ENCODE measurements at places on chromosomes 11 and 22.

DNA sequence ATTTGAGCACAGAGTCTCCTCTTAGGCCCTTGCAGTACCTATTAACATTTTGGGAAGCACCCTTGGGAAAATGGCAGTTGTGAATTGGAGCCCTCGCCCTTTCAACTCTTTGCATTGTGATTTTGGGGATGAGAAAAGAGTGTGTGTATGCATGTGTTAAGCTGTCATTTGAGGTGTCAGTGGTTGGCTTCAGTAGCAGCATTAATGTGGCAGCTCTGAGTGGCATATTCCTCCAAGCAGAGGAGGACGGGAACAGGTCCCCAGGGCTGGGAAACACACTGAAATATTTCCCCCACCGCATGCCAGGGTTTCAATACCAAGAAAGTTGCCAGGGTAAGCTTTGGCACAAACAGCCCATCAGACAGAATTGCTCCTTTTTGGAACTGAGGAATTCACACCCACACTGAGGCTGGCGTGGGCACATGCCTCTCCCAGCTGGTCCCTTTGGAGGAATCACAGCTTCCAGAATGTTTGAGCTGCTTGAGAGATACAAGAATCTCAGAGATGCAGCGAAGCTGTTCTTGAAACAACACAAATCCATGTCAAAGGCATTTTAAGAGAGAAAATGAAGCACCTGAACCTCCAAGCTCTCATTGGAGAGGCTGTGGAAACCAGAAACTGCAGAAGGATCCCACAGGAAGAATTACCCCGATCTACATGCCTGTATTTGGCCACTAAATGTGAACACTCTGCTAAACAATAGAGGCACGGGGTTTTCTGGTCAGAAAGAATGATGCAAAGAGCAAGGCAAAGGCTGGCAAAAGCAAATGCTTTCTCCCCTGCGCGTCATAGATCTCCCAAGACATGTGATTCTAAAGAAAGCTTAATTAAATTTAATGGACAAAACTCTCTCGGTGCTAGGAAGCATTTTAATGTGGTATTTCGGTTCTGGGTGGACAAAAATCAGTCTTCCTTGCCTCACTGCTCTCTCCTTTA lies 67.2 kb upstream of the RCN1 start:
- no peak for DNase-seq

DNA sequence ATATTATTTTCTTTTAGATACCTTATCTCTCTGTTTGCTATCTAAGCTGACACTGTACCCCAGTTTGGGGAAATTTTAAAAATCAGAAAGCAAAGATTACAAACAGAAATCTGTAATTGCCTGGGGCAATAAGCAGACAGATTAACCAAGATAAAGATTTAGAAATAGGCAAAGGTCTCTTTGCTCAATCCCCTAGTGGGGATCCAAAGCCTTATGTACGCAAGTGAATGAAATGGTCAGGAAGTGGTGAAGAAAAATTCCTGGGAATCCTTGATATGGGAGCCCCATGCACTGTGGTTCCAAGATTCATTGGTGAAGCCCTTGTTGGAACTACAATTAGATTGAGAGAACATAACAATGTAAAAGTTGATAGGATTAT lies 139.5 kb upstream of the GUCY1A2 start:
- DNase-seq = no peak

GRCh38 chr11:72643547-72643946 lies 30.7 kb downstream of the PDE2A start:
- DNase-seq = no peak

GRCh38 chr22:33209930-33210784 lies 152.0 kb upstream of the SYN3 start:
- peak; percentile 21 for DNase-seq

- no peak for DNase-seq
Measured at GRCh38 chr11:85299258-85299942, 327.7 kb downstream of the DLG2 start.

GRCh38 chr11:85813721-85814120 lies 2.8 kb upstream of the SYTL2 start:
- DNase-seq = no peak

- no peak for DNase-seq
Measured at GRCh38 chr11:50412832-50413231, 380.2 kb downstream of the OR4C45 start.

DNA sequence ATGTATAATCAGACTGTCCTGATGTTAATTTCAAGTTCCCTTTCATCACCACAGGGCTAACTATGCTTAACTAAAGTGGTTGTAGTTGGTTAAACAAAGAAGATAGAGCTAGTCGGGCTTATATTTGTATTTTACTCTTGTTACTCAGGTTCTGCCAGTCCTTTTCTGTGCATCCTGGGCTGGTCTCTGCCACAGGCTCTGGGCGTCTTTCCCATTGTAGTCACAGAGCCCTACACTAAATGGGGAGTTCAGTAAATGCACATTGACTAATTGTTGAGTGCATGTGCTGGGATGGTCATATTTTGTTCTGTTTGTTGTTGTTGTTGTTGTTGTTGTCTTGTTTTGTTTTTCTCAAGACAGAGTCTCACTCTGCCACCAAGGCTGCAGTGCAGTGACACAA lies 125.4 kb upstream of the PGR start:
- DNase-seq = no peak

DNA sequence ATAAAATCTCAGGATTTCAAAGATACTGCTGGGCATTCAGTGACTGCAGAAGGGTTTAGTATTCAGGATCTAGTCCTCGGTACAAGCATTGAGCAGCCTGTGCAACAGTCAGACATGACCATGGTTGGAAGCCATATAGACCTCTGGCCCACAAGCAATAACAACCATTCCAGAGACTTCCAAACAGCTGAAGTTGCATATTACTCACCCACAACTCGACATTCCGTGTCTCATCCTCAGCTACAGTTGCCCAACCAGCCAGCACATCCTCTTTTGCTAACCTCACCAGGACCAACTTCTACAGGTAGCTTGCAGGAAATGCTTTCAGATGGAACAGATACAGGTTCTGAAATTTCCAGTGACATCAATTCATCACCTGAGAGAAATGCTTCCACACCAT lies 156.8 kb downstream of the C11orf91 start:
- no peak for DNase-seq

DNA sequence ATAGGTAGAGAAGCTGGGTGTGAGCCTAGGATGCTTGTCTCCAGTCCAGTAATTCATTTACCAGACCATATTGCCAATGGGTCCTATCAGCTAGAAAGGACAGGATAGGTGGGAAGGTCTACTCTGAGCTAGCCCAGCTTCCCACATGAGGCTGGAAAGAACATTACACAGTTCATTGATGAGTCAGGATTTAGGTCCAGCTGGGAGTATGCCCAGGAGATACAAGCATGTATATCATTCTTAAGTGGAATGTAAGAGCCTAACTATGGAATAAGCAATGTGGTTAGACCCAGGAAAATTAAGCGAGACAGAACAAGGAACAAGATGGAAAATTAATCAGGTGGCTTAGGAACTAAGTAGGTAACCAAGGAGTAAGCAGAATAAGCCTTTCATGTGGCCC lies 59.0 kb upstream of the TBCEL start:
- no peak for DNase-seq

DNA sequence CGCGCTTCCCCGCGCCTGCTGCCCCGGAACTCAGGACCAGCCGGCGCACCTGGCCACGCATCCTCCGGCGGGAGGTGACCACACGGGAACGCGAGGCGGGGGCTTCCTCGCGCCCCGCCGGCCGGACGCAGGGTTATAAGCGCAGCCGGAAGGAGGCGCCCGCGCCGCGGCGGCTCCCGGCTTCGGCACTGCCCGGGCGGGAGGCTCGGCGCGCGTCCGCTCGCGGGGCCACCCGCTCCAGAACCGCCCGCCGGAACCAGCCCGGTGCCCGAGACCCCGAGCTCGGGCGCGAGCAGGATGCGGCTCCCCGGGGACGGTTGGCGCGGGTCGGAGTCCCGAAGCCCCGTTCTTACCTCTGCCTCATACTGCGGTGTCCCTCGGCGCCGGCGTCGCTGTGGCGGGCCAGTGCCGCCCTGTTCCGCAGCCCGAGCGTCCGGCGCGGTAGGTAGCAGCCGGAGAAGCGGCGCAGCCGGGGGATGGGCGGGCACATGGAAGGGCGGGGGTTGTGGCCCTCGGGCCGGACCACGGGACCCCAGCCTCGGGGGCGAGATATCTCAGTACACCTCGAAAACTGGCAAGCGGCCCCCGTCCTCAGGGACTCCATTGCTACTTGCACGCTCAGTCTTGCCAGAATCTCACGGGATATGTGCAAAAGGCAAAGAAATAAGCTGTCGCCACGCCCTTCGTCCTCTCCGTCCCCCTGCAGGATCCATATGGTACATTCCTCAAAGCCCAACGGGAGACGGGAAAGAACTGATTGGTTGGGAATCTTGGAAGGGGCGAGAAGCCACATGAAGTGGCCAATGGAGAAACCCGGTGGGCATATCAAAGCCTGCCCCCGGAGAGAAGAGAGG lies 23.1 kb downstream of the MICAL3 start:
- DNase-seq = peak; percentile 98

DNA sequence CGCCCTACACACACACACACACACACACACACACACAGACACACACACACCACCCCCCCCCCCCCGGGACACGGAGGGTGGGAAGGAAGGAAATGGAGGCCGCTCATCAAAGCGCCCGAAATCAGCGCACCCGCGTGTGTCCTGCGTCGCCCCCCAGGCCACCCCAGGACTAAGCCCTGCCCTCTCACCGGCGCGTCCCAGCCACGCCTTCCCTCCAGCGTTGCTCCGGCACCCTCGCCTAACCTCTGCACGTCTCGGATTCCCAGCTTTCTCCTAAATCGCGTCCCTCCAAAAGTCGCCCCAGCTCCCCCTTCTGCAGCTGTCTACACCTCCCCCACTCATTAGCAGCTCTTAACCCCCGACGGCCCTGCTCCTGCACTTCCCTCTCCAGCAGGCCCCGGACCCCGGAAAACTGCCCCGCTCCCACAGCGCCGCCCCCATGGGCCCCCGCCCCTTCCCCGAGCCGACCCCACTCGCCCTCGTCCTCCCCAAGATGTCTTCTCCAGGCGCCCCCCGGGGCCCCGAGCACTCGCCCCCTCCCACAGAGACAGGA lies 557 bp downstream of the PACSIN2 start:
- DNase-seq = no peak

DNA sequence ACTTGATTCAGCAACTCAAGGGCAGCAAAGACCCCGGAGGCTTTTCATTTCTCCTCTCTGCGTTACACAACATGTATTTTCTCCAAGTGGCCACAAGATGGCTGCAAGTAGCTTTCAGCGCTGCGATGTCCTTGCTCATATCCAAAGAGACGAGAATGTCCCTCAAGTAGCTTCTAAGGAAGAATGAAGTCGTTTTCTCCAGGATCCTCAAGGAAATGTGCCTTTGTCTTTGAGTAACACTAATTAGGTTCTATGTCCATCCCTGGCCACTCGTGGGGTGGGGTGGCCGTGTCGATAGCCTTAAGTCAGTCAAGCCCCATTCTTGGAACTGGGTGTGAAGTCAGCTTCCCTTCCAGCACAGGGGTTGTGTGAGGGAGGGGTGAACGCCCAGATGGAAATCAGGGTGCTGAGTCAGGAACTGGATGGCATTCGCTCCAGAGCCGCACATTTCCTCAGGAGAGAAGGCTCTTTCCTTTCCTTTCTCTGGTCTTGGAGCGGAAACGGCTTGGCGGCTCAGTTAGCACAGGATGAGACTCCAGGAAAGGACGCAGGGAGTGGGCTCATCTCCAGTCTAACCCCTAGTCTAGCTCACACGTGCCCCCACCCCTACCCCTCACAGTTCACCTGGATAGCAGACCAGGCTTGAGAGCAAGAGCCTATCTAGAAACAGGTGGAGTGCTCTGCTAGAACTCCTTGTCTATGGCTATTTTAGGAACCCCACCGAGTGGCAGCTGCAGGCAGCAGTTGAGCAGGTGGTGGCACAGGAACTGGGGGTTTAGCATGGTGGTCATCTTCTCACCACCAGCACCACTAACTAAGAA lies 44.3 kb downstream of the NNMT start:
- DNase-seq = peak; percentile 72

DNA sequence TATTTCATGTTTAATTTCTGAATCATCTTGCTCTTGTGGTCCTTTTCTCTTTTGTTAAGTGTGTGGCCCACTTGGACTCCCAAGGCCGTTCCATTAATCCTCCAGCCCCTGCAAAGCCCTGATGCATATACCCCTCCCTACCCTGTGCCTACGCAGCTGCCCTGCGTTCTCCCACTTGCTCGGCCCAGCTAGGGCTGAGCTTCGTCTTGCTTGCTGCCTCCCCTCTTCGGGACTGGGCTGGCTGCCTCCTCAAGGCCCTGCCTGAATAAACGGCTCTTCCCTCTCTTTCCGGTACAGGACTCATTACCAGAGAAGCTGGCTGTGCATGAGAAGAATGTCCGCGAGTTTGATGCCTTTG lies 28.5 kb downstream of the ARHGAP1 start:
- DNase-seq = no peak

DNA sequence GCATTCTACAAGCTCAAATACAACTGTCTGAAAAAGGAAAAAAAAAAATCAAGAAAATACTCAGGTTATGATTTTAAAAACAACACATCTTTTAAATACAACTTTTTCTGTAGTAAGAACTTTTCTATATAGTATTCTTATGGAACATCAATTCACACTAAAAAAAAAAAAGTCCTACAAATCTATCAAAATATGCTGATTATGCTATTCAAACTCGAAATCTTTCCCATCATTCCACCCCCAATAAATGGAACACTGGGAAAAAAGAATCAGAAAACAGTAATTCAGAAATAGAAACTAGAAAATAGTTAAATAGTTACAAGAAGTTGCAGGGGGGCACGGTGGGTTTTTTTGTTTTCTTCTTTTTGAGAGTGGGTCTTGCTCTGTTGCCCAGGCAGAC lies 77.4 kb downstream of the PICALM start:
- no peak for DNase-seq

- peak; percentile 79 for DNase-seq
Measured at GRCh38 chr11:47204637-47204989, 10.2 kb upstream of the DDB2 start.

- no peak for DNase-seq
Measured at GRCh38 chr22:47192651-47193437, 430.4 kb downstream of the TBC1D22A start.

- no peak for DNase-seq
Measured at GRCh38 chr11:83852012-83852411, 565.8 kb upstream of the CCDC90B start.

DNA sequence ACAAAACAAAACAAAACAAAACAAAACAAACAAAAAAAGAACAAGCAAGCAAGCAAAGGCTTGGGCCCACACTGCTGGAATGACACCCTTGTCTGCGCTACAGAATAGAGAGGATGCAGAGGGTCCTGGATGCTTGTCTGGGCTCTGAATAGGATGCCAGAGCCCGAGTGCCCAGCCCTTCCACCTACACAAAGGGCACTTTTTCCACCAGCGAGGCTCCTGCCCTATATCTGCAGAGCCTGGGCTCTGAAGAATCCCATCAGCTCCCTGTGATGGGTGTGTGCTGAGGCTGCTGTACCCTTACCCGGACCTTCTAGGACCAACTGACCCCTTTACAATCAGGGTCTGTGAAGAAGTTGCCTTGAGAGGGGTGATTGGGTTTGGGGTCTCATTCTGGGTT lies 221.2 kb downstream of the DSCAML1 start:
- no peak for DNase-seq

GRCh38 chr11:76621868-76622267 lies 48.7 kb downstream of the LRRC32 start:
- no peak for DNase-seq

DNA sequence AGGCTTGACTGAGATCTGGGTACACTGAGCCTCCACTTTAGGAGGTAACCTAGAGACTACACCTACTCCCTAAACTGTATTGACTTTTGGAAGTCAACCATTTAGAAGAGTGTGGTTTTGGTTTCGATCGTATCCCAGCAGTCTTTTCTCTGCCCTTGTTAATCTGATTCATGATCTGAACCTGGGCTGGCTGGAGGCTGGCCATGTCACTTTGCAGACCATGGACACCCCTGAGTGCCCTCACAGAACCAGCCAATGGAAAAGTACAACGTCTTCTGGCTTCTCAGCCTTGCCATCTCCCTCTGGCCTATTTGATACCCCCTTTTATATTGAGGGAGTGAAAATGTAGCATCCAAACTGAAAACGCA lies 10.8 kb downstream of the EHF start:
- no peak for DNase-seq
